ENCODE measurements at places on chromosomes 6 and 20.

DNA sequence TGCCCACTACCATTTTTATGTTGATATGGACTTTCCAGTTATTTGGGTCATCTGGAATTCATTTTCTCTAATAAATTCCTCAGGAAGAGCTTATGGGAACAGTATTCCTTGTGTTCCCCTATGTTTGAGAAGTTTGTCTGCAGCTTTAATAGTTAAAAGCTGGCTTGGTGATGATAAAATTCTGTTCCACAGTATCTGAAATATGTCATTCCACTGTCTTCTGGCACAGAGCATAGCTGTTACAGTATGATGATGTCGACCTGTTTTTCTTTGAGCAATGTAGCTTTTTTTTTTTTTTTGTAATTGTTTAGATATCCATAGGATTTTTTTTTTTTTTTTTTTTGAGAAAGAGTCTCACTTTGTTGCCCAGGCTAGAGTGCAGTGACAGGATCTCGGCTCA is 43.2 kb downstream of the NCOA3 start:
- DNase-seq = no peak

DNA sequence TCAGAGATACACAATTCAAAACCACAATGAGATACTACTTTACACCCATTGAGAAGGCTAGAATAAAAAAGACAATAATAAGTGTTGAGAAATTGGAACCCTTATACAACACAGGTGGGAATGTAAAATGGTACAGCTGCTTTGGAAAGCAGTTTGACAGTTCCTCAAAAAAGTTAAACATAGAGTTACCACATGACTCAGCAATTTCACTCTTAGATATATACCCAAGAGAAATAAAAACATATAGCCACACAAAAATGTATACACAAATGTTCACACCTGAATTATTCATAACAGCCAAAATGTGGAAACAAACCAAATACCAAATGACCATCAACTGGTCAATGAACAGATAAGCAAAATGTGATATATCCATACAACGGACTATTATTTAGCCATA is 161.1 kb upstream of the PLN start:
- no peak for DNase-seq

DNA sequence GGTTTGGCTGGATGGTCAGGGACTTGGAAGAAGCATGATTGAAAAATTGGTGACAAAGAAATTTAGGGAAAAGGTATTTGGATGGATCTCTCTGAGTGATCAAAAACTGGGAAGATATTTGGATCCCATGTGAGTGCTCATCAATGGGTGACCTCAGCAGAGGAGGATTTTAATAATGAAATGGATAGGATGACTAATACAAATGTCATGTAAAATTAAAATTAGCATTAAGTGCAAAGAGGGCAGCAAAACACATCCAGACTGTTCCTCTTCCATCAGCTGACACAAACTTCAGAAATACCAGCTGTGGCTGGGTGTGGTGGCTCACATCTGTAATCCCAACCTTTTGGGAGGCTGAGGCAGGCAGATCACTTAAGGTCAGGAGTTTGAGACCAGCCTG is 151.7 kb downstream of the THBS2 start:
- no peak for DNase-seq

- peak; percentile 29 for DNase-seq
These were observed 100.1 kb upstream of the AGPAT4 start for GRCh38 chr6:161373905-161374451.

- no peak for DNase-seq
These were observed 675 bp downstream of the ZBTB9 start for GRCh38 chr6:33455051-33455450.

GRCh38 chr6:169160091-169160854 is 93.4 kb downstream of the THBS2 start:
- DNase-seq = no peak

DNA sequence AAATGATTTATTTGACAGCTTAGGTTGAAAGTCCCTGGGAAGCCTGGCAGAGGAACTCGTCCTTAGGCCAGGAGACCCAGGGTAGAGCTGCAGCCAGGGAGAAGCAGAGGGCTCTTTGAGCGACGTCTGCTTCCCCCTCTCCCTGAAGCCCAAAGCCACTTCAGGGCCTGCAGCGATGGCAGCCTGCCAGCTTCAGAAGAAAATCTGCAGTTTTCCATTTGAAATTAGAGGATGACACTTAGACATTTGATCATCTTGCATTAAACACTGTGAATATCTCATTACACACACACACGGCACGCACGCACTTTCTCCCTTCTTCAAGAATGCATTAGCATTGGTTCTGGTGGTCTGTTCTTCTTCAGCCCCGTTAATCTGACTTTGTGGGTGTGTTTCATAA is 96.5 kb downstream of the PLEKHG1 start:
- no peak for DNase-seq

DNA sequence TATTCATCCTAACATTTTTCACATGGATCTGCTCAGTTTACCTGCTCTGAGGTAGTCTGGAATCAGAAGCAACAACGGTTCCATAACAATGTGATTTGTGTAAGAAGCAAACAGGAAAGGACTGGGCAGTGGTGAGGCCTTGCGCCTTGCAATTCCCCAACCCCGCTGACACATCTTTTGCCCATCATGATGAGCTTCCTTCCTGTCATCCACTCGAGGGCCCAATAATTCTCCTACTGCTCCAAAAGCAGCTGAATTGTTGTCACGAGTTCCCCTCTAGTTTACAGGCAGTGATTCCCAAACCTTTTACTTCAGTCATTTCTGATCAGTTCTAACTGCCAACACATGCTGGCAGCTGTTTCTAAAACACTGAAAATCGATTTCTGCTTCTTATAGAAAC is 22.9 kb downstream of the STX7 start:
- DNase-seq = no peak
